ENCODE measurements at places on chromosomes 16 and 17. TPM values are rescaled to one million over a fixed set of nuclear protein-coding genes. Genes with fewer than 3 reads are reported as not detected.

SUPT6H gene
- total RNA-seq: 55.9 TPM

ARHGAP44 gene
- total RNA-seq: 0.27 TPM

KRT12 gene
- not detected for total RNA-seq

HNF1B gene
- not detected for total RNA-seq

NOB1 gene
- 48.4 TPM for total RNA-seq

KRTAP2-1 gene
- total RNA-seq: not detected
